ENCODE measurements at places on chromosomes 12 and 14.

GRCh38 chr12:51893786-51894185 is 5.9 kb downstream of the ANKRD33 start:
- no peak for DNase-seq

DNA sequence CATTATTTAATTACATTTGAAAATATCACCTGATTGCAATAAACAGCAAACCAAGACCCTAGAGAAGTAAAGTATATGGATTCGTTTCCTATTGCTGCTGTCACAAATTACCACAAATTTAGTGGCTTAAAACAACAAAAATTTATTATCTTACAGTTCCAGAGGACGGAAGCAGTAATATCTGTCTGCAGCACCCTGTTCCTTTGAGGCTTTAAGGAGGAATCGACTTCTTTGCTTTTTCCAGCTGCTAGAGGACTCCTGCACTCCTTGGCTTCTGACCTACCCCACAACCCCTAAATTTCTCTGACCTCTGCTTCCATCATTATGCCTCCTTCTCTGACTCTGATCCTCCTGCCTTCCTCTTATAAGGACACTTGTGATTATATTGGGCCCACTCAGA is 23.8 kb upstream of the PPM1A start:
- no peak for DNase-seq

DNA sequence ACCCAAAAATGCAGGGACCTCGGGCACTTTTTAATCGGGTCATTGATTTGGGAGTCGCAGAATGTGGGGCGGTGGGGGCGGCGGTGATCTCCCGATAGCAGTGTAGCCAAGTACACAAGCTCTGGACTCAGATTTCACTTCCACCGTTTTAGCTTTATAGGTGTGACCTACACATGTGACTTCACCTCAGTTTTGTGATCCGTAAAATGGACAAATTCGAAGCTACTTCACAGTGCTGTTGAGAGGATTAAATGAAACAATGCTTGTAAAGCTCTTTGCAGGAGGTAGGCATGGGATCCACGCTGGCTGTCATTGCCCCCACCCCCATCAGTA is 478 bp downstream of the RITA1 start:
- no peak for DNase-seq

DNA sequence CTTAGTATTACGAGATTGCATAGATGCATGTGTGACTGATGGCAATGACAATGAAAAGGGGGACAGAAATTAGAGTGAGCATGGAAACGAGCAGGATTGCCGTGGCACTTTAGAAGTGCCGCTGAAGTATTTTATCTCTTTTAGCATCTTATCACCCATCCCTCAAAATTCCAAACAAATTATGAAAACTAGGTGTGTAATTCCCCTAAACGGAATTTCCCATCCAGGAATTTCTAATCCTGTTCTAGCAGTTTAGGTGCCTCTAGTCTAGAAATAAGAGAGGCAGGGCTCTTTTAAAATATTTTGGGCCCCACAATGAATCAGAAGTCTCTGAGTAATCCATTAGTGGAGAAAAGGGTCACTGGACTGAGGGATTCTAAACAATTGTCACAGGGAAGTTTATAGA is 947 bp downstream of the TMEM52B start:
- no peak for DNase-seq

DNA sequence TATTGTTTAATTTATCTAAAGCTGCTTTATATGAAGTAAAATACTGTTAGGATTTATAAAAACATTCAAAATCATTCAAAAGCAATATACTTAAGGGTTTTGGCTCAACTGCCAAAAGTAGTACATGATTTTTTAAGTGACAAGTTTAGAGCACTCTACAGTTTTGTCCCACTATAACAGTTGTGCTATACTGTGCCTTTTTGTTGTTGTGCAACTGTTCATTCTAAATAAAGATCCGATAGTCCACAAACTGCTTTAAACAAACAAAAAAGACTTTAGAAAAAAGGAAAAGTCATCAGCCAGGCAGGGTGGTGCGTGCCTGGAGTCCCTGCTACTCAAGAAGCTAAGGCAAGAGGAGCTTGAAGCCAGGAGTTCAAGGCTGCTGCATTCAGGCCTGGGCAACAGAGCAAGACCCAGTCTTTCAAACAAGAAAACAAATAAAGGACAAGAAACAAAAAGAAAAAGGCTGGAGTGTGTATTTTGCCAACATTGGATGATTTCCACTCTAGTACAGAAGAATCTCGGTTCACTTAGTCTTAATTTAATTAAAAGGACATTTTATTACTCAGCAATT is 7.3 kb downstream of the C2CD5 start:
- DNase-seq: no peak

DNA sequence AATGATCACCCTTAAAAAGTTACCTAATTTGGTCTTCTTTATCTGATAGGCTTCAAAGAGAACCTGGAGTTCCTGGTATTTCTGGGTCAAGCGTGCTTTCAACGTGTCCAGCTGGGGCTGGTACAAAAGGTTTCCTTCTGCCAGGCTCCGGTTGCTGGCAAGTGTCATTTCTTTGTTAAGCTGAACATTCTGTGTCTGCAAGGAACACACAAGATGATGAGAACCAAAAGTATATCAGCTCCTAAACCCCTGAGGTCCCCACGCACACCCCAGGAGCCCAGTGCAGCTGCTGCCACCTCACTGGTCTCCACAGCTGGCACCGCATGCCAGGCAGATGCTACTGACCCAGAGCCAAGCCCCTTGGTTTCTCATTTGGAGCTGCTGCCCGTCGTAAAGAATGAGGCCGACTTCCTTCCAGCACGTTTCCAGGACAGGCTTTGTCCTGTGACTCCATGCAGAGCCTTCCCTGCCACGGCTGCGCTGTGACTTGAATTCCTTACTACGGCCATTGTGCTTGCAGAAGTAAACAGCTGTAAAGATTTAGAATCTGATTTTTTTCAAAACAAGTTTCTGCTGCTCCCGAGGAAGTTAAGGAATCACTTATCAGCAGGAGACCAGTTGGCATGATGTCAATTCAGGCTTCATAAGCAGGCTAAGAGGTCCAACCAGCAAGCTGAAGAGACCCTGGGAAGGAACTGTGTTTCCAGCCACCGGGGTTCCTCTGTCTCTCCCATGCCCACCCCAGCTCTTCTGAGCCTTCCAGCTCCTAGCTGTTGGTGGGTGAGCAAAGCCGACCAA is 24.9 kb downstream of the VPS37B start:
- no peak for DNase-seq

GRCh38 chr12:125069616-125070015 is 4.4 kb downstream of the AACS start:
- DNase-seq: no peak

DNA sequence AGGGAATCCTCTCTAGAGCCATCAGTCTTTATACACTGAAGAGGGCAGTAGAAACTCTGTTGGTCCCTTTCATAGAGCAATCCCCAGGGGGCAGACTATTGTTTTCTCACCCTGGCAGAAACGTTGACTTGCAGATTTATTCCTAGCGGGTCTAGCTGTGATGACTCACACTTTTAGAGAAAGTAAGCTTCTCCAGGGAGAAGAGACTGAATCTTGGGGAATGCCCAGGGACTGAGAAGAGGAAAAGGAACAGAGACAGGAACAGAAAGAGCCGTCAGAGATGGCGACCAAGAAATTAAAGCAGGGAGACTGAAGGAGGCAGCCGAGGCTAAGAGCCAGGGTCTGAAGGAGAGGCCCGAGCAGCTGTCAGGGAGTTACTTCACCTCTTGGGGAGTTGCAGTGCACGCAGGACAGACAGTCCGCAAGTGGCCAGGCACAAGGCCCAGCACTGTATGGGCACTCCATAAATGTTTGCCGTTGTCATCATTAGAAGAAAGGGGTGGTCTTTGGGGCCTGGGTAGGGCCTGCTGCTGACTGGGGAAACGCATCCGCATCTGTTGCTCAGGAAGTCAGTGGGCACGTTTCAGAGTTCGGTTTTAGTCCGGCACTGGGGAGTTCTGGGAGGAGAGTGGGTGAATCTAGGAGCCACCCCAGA is 13.0 kb downstream of the PLEKHG6 start:
- peak; percentile 47 for DNase-seq

DNA sequence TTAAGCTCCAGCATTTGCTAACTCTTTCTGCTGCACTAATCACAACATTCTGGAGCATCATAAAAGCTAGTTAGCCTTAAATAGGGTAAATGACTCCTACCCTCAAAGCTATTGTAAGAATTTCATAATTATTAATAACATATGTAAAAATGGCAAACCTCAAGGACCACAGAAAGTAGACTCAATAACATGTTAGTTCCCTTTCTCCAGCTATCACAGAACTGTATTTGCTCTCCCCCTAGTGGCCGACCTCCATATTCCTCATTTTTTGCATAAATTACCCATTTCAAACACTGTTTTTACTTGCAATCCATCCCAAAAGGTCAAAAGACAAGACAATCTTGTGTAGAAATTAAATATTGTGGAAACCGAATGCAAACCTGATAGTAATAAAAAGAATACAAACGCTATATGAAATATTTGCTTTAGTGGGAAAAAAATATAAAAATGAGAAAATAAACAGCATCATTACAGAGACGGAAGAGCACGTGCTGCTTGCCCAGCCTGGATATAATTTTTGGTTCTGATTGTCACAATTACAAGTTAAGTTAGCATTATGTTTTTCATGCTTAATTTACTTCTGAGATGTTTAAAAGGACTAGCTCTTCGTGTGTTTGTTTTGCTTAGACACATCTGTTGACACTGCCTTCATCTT is 97.9 kb downstream of the RERGL start:
- DNase-seq: peak; percentile 67

GRCh38 chr14:28375295-28375694 is 391.3 kb upstream of the FOXG1 start:
- no peak for DNase-seq

DNA sequence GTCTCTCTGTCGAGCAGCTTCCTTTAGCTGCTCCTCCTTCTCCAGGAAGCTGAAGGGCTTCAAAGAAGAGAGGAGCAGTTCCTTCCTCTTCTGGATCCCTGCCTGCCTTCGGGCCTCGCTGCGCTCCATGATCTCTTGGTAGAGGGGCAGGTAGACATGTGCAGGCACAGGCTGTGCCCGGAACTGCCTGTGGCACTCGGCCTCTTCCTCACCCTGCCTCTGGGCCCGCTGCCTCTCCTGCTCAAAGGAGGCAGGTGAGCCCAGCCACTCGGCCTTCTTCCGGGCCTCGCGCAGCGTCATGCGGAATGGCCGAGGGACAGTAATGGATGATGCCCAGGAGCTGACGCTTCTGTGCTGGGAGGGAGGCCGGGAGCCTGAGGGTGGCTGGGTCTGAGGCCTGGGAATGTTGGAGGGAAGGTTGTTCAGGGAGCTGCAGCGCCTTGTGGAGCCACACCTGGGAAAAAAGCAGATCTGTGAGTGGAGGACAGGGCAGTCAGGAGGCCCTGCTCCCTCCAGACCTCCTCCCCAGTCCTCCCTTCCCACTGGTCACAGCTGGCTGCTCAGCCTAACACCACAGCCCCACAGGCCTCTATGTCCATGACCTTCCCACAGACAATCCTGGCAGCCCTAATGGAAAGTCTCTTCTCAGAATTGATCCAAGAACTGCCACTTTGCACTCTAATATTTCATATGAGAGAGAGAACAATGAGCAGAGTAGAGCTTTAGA is 5.3 kb downstream of the FAM161B start:
- DNase-seq: no peak

DNA sequence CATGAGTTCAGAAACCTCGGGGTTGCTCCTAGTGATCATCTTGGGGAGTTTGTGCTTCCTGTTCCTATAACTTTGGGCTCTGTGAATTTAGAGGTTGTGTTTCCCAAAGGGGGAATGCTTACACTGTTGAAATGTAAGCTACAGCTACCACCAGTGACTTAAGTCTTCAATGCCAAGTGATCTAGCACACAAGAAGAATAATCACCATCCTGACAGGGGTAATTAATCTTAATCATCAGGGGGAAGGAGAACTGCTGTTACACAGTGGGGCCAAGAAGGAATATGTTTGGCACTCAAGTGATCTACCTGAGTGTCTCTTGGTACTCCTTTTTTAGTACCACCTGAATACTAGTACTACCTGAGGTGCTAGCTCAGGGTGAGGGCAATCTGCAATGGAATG is 34.9 kb upstream of the RNU6-7 start:
- no peak for DNase-seq

GRCh38 chr12:14956024-14956891 is 5.1 kb downstream of the ARHGDIB start:
- no peak for DNase-seq
